ENCODE measurements at places on chromosomes 11 and 22.

GRCh38 chr11:59610289-59610688, 5.3 kb downstream of the OSBP start:
- DNase-seq: no peak

DNA sequence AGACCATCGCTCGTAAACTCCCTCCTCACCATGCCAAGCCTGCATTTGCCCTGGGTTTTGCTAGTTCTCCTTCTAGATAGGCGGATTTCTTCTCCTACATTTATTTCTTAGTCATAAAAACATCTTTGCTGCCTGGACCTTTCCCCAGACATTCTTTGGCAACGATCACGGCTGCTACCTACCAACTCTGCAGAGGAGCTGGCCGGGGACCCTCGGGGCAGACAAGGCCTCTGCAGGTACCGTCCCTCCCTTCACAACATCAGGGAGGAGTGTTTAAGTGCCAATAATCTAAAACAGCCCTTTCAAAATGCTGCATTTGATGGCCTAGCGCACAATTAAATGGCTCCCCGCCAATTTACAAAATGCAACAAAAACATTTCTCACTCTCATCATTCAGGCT, 34.4 kb downstream of the BRD1 start:
- DNase-seq: no peak

- no peak for DNase-seq
Observed at GRCh38 chr22:29715240-29715639, 4.6 kb upstream of the CABP7 start.

- no peak for DNase-seq
Observed at GRCh38 chr11:77086521-77087472, 15.8 kb upstream of the OMP start.

DNA sequence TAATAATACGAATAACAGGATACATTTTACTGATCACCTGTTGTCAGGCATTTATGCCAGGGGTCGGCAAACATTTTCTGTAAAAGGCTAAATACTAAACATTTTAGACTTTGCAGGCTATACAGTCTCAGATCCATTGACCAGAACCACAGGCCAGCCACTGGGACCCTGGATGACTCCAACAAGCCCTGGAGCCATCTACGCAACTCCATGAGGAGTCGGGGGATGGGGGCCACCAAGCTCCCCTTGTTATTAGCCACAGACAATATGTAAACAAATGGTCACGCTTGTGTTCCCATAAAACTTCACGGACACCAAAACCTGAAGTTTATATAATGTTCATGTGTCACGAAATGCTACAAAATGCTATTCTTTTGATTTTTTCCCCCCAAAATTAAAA, 54.4 kb upstream of the EMID1 start:
- no peak for DNase-seq

DNA sequence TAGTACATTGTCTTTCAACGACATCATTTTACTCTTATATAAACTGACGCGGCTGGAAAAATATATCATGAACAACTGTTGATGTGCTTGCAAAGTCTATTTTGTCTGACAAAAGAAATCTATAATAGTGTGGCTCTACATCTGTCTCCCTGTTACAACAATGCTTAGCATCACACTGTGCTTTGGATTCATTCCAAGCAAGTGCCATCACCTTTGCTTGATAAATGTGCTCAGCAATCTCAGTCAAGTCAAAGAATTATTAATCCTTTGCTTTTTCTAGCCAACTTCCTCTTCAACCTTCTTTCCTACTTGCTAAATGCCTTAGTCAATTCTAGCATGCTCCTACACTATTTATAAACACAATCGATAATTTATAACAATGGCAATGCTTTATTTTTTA, 140.5 kb downstream of the FCHSD2 start:
- no peak for DNase-seq

- DNase-seq: no peak
Observed at GRCh38 chr11:1274501-1274900, 34.9 kb downstream of the TOLLIP start.

- no peak for DNase-seq
Observed at GRCh38 chr11:44275241-44275640, 34.7 kb downstream of the ALX4 start.

GRCh38 chr22:49107961-49108530, 719.6 kb downstream of the BRD1 start:
- no peak for DNase-seq

- DNase-seq: no peak
Observed at GRCh38 chr11:12411806-12412727, 34.7 kb downstream of the PARVA start.

DNA sequence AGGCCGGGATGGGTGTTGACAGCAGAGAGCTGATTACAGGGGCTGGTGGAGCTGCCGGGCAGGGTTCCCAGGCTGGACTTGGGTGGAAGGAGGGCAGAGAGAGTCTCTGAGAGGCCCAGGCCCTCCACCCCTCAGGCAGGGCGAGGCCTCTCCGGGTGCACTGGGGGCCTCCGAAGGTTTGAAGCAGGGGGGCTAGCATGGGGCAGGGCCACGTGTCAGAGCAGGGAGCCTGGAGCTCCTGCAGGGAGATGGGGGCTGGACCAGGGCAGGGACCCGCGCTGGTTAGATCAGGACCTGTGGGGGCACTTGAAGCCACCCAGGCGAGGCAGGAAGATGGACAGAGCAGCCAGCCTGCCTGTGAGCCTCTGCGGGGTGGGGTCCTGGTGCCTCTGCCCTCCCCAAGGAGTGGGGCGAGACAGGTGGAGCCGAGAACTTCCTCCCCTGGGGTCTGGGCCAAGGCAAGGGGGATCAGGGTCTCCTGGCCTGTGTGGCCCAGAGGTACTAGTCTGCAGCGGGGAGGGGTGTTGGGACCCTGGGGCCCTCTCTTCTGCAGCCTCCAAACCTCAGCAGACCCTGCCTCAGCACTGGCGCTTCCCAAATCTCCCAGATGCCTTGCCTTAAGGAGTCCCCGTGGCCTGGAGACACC, 911 bp downstream of the PANX2 start:
- DNase-seq: no peak

DNA sequence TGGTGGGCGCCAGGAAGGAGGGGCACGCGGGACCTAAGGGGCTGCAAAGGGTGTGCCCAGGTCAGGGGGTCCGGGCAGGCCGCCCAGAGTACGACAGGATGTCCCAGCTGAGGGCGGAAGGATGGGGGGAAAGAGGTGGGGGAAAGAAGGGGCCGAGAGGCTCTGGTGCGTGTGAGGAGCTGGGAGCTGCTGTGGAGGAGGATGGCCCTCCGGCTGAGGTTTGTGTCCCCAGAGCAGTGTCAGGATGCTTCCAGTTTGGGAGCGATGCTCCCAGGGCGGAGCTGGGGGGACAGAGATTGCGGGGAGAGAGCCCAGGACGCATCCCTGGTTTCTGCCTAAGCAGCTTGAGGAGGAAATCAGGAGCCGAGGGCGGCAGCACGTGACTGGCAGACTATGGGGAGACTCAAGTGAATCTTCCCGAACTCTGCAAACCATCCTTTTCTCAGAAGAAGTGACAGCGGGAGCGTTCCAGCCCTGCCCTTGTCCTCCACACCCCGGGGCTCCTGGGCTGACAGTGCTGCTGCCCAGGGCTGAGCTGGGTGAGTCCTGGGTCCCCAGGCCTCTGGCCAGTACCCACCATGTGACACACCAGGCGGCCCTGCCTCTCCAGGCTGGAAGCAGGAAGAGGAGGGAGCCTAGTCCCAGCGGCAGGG, 19.7 kb upstream of the TTLL12 start:
- DNase-seq: no peak

- no peak for DNase-seq
Observed at GRCh38 chr11:129814244-129815014, 1.2 kb upstream of the TMEM45B start.

GRCh38 chr11:63694596-63694995, 13.3 kb downstream of the RTN3 start:
- DNase-seq: no peak

- no peak for DNase-seq
Observed at GRCh38 chr11:42337786-42338455, 878.5 kb upstream of the LRRC4C start.

GRCh38 chr22:18111759-18112330, 1.2 kb downstream of the TUBA8 start:
- DNase-seq: no peak

DNA sequence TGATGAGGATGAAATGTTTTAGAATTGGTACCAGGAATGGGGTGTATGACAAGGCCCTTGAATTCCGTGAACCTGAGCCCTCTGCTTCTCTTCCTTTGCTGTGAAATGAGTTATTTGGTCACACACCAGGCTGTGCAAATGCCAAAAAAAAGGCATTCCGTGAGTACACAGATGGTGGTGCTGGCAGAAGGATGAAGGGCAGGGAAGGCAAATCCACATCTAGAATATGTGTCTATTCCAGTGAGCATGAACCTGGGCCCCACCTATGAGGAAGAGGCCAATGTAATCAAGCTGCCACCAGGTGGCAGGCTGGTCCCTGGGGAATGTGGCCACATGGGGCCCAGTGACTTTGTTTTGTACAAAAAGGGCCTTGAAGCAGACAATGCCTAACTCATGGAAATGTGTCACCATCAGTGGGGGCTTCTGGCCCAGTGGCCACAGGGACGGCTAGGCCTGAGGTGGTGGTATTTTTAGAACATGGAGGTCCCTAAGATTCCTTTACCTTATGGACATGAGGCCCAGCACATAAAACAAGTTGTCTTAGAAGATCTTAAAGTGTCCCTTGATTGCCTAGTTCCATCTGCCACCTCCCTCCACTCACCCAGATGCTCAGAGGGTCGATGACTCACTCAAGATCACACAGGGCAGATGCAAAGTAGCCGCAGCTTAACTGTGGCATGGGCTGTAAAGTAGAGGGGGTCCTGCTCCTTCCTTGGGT, 3.9 kb upstream of the RNF215 start:
- peak; percentile 83 for DNase-seq

- DNase-seq: no peak
Observed at GRCh38 chr22:43743131-43743530, 69.0 kb downstream of the EFCAB6 start.

GRCh38 chr11:31060880-31061279, 308.7 kb downstream of the DCDC1 start:
- no peak for DNase-seq

GRCh38 chr11:32827276-32827675, 2.5 kb upstream of the PRRG4 start:
- DNase-seq: no peak

GRCh38 chr11:1744891-1745700, 5.3 kb downstream of the IFITM10 start:
- DNase-seq: no peak

DNA sequence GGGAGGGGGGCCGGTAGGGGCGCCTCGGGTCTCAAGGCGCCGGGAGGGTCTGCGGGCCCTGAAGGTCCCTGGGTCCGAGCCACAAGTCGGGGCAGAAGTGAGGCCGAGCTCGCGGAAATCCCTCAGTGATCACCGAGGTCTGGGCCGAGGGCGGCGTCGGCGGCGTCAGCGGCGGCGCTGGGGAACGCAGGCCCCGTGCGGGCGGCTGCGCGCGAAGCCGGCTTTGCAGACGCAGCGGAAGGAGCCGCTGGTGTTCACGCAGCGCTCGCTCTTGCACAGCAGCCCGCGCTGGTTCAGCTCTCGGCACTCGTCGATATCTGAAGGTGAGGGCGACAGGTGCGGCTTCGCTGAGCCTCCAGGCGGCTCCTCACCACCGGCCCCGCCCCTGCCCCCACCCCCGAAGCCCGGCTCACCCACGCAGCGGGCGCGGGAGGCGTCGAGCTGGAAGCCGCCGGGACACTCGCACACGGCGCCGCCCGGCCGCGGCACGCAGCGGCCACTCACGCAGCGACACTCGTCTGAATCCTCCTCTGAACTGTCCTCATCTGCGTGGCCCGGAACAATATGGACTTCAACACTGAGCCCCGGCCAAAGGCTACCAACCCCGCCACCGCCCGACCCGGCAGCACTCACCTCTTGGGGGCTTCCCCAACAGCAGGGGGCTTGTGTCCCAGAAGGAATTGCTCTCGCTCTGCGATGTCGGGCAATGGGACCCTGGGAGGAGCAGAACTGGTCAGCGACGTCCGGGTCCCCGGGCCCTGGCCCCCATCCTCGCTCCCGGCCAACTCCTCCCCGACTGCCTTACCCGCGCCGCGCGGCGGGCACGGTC, 14.2 kb downstream of the SCYL1 start:
- no peak for DNase-seq

DNA sequence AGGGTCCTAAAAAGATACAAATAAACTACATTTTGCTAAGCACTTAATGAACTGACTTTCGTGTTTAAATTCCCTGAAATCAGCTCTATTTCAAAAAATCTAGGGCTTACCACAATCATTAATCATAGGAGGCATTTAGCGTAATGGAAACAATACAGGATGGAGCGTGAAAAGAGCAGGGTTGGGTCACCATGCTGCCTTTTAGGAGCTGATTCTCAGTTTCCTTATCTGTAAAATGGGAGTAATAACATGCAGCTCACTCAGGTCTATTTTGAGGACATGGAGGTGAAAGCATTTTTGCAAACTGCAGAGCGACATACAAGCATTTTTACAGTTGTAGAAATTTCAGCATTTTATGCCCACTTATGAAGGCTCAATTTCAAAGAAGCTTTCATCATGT, 407.0 kb downstream of the TENM4 start:
- no peak for DNase-seq

GRCh38 chr11:4049006-4049405, 45.6 kb upstream of the RRM1 start:
- no peak for DNase-seq

- no peak for DNase-seq
Observed at GRCh38 chr11:86629045-86629706, 43.2 kb downstream of the ME3 start.

GRCh38 chr22:24554313-24555164, at the start of gene GUCD1:
Gene GUCD1, minus strand, starts transcription at chr22:24555138. Its CDS starts 147 bp downstream, at chr22:24554991.
- no peak for DNase-seq

DNA sequence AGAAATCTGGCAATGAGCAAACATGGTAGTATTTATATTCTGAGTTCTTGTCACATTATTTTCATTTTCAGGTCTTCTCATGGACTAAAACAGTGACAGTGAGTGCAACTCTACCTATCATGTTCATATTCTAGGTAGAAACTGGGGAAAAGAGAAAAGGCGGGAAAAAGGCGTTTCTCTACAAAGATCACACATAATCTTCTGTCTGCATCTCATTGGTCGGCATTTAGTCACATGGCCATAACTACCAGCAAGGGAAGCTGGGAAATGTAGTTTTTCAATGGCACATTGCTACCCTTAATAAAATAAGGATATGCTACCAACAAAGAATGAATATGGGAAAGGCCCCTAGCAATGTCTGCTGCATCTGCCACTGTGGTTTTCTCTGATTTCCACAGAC, 57.6 kb upstream of the B3GAT1 start:
- DNase-seq: no peak

Measured in dorsolateral prefrontal cortex (tissue), 122 donors.